ENCODE measurements at places on chromosomes 12 and 14.
A peak's percentile ranks its signal among the peaks of the same experiment; 100 is the strongest.

DNA sequence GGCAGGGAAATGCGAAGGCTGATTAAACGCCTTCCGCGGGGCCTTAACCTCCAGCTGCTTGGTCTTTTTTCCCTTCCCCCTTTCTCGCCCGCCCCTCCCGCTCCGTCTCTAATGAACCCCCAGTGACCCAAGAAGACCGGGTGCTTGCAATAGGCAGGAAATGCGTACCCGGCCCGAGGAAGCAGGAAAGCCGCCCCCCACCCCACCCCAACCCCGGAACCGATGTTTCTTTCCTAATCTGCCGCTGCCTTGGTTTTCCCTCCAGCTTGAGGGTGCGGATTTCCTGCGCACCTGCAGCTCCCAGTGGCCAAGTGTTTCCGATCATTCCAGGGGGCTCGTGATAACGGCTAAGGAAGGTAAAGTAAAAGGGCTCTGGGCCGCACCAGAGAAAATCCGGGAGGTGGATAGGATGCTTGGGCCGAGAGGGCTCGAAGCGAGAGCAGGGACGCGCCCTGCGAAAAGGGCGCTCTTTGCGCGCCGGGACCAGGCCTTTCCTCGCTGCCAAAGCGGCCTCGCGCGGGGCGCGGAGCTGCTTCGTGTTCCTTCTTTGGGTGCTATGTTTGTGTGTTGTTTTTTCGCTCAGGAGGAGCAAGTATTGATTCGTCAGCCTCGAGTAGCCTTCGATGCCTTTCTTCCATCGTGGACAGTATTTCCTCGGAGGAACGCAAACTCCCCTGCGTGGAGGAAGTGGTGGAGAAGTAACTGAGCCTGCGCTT, 983 bp downstream of the MYF6 start:
- peak; percentile 12 for DNase-seq

GRCh38 chr14:90168425-90169105, 87.8 kb upstream of the PSMC1 start:
- peak; percentile 22 for DNase-seq

- no peak for DNase-seq
Measured at GRCh38 chr14:74348735-74349463, 628 bp downstream of the VRTN start.

DNA sequence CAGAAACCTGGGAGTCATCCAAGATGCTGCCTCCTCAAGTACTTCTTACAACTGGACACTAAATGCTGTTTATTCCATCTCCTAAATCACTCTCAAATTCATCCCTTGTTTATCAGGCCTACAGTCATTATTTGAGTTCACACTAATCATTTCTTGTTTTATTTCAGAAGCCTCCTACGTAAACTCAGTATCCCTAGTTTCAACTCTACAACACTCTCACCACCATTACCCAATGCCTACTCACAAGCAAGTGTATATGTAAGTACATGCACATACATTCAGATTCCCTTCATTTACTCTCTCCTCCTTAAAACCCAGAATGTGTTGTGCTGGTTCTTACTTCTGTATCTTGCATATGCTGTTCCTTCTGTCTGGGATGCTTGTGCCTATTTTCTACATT, 43.0 kb downstream of the DDHD1 start:
- DNase-seq: no peak

DNA sequence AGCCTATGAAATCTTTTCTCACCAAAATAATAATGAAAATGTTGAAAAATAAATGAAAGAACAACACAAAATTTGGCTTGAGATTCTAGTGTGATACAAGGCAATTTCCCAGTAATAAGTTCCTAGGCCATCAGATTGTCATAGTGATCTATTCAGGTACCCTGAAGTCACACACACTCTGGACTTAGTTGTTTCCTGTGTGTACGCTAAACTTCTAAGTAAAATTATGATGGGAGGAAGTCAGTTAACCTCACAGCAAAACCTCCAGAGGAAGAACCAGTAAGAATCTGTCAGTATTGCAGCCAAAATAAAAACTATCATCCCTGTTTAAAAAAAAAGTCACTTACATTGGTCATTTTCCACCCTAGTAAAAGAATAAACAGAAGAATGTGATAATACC, 81.9 kb downstream of the DBX2 start:
- DNase-seq: no peak

GRCh38 chr12:122031342-122032216, 9.9 kb downstream of the BCL7A start:
- no peak for DNase-seq

All from astrocyte of the spinal cord (primary cell).